CD4-positive, alpha-beta T cell (primary cell): ENCODE measurements at places on chromosomes 6 and 20. TPM values are rescaled to one million over a fixed set of nuclear protein-coding genes. Genes with fewer than 3 reads are reported as not detected.

CRISP3 gene
- not detected for total RNA-seq

SUPT3H gene
- 8.9 TPM for total RNA-seq

TPX2 gene
- total RNA-seq: 0.89 TPM

RFX6 gene
- not detected for total RNA-seq

DNA sequence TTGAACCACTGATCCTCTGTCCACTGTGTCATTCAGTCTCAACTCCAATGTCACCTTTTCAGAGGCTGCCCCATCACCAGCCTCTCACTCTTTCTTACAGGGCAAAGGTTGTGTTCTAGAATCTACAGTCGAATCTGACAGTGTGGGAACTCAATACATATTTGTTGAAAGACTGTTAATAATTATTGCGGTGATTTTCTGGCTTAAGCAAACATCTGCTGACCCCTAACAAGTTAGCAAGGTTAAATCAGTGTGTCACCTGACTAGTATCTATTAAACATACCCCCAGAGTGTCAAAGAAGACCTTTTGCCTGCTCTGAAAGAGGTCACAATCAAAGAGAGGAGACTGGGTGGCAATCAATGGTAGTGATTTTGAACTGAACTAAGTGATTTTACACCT lies 41.9 kb downstream of the ELOVL2 start:
- no peaks in the 10 kb centered on the region for H3K4me1 ChIP-seq
- no peaks in the 10 kb centered on the region for H3K36me3 ChIP-seq
- no peak overlapping the region for H3K27ac ChIP-seq
- no peaks in the 10 kb centered on the region for H3K27me3 ChIP-seq
- no peak overlapping the region for H3K4me3 ChIP-seq

GRCh38 chr20:51385646-51386530 lies 156.6 kb downstream of the NFATC2 start:
- no peak overlapping the region for H3K4me3 ChIP-seq
- H3K4me1 ChIP-seq: peaks cover 35% of the 10 kb centered on the region
- no peak overlapping the region for H3K27ac ChIP-seq
- H3K27me3 ChIP-seq: no peaks in the 10 kb centered on the region

DNA sequence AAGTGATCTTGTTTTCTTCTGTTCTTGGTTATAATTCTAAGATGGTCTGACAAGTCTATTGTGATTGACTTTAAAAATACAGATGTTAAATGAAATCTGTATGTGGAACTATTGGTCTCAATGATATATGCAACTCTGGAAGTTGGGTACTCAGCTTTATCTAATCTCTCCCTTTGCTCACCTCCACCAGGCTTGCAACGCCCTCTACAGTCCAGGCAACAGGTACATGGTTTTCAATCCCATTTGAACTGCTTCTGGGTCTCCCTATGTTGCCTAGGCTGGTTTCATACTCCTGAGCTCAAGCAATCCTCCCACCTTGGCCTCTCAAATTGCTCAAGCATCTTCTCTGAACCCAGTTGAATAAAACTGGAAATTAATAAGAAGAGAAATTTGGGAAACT lies 25.6 kb upstream of the HLA-DQB1 start:
- no peaks in the 10 kb centered on the region for H3K36me3 ChIP-seq
- no peaks in the 10 kb centered on the region for H3K27me3 ChIP-seq
- no peak overlapping the region for H3K27ac ChIP-seq
- no peak overlapping the region for H3K4me3 ChIP-seq
- H3K4me1 ChIP-seq: no peaks in the 10 kb centered on the region

DNA sequence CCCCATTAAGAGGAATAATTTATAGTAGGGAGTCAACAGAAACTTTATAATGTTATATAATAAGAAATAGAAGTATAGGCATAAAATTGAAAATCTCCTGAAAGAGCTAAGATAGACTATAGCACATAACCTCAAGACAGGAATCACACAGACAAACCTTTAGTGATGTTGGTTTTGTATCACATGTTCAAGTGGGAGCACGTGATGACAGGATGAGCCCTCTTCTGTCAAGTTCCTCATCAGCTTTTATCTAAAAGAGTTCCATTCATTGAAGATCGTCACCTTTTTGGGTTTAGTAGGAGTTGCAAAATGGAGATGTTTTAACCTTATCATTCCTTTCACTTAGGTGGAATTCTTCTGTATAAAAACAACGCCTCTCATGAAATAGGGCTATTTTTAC lies 127.0 kb downstream of the MCHR2 start:
- H3K27me3 ChIP-seq: peaks cover 5% of the 10 kb centered on the region
- no peak overlapping the region for H3K27ac ChIP-seq
- H3K36me3 ChIP-seq: no peaks in the 10 kb centered on the region
- no peak for DNase-seq
- H3K4me1 ChIP-seq: peaks cover 5% of the 10 kb centered on the region

DNA sequence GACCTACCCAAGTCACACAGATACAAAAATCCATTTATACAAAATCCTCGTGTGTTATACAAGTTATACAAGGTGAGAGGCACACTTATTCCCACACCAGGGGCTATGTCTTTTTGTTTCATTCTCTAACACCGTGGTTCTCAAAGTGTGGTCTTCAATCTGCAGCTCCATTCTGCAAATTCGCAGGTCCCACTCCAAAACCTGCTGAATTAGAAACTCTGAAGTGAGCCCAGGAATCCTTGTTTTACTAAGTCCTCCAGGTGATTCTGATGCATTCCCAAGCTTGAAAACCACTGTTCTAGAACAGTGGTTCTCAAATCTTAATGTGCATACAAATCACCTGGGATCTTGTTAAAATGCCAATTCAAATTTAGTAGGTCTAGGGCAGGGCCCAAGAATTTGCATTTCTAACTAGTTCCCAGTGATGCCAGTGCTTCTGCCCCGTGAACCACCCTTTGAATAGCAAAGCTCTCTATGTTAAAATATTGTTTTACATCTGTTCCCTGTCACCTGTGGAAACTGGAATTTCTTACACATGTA lies 35.1 kb downstream of the LRFN2 start:
- H3K27ac ChIP-seq: no peak overlapping the region
- no peak for DNase-seq
- no peaks in the 10 kb centered on the region for H3K36me3 ChIP-seq
- no peak overlapping the region for H3K4me3 ChIP-seq
- no peaks in the 10 kb centered on the region for H3K4me1 ChIP-seq
- no peaks in the 10 kb centered on the region for H3K27me3 ChIP-seq

DNA sequence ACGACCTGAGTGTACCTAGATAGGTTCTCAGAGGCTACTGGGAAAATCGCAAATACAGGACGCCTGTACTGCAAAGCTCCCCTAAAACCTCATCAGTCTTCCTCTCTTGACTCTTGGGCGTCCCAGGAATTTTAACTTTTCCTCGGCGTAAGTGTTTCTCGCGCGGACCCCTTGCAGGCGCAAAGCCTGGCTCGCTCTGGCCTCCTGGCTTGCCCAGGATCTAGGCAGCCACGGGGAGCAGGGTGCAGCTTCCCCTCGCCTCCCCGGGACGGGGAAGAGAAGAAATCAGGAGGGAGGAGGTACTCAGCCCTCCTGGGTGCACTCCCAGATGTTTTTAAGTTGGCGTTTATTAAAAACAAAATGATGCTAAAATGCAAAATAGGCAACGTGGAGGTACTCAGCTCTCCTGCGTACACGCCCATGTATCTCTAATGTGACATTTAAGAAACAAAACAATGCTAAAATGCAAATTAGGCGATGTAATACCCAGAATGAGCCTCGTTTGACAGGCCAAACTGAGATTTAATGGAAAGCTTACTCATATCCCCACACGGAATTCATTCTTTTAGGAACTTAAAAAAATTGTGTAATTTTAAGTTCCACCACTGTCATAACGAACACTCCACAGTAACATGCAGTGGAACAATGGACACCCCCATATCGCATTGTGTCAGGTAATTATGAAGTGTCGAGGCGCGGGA lies 1.6 kb upstream of the SOBP start:
- no peak overlapping the region for H3K27ac ChIP-seq
- peak overlapping the region; percentile 52 for H3K4me3 ChIP-seq
- H3K27me3 ChIP-seq: peaks cover 46% of the 10 kb centered on the region
- peaks cover 30% of the 10 kb centered on the region for H3K4me1 ChIP-seq
- DNase-seq: no peak

GRCh38 chr6:44237813-44238433 lies 9.0 kb upstream of the HSP90AB1 start:
- H3K27ac ChIP-seq: peak overlapping the region; percentile 80
- peak; percentile 90 for DNase-seq
- H3K4me3 ChIP-seq: peak overlapping the region; percentile 64
- no peaks in the 10 kb centered on the region for H3K36me3 ChIP-seq

DNA sequence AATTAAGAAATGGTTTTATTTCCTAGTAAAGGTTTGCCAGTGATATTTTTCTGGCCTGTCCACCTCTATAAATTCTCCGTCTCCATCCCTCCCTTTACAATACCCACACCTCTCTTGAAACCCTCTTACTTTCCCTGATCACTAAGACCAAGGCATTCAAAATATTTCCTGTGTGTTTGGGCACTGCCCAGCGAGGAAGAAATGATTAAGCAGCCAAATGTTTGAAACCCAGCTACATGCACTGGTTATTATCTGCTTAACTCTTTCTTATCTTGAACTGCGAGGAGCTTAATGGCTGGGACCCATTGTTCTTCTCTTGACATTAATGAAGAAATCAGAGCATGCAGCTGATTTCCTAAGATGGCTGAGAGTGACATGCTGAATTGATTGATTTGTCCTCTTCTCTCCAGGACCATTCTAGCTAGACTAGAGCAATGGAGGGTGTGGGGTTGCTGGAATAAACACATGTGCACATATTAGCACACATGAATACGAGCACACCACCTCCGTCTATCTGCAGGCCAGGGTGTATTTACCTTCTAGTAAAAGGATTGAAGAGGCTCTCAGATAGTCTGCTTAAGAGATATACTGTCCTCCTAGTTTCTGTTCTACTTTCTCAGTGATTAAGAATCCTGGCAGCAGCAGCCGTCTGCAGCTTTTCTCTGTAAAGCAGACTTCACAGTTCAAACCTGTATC lies 46.1 kb upstream of the PRDM1 start:
- no peak overlapping the region for H3K4me3 ChIP-seq
- DNase-seq: no peak
- H3K4me1 ChIP-seq: no peaks in the 10 kb centered on the region
- H3K27ac ChIP-seq: no peak overlapping the region
- H3K36me3 ChIP-seq: no peaks in the 10 kb centered on the region

GRCh38 chr6:75524322-75524972 lies 30.8 kb upstream of the FILIP1 start:
- H3K4me1 ChIP-seq: no peaks in the 10 kb centered on the region
- no peak overlapping the region for H3K27ac ChIP-seq
- H3K4me3 ChIP-seq: no peak overlapping the region
- no peaks in the 10 kb centered on the region for H3K36me3 ChIP-seq

DNA sequence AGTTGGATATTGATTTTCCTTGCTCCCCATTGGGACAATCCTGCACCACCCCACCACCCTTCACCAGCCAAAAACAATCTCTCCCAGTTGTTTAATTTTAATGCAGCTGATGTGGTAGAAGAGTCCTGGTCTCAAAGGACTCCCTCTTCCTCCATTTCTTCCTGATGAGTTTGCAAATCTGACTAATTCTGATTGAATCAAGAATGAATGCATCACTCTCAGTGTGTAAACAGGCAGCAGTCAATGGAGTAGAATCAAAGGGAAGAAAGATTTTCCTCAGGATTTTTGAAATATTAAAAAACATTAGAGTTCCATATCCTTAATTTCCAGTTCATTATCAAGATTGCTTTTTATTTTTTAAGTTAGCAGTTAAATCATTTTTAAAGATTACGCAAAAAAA lies 54.0 kb downstream of the PLG start:
- H3K27me3 ChIP-seq: peaks cover 7% of the 10 kb centered on the region
- H3K27ac ChIP-seq: no peak overlapping the region
- no peaks in the 10 kb centered on the region for H3K36me3 ChIP-seq
- DNase-seq: no peak
- no peak overlapping the region for H3K4me3 ChIP-seq
- H3K4me1 ChIP-seq: no peaks in the 10 kb centered on the region

DNA sequence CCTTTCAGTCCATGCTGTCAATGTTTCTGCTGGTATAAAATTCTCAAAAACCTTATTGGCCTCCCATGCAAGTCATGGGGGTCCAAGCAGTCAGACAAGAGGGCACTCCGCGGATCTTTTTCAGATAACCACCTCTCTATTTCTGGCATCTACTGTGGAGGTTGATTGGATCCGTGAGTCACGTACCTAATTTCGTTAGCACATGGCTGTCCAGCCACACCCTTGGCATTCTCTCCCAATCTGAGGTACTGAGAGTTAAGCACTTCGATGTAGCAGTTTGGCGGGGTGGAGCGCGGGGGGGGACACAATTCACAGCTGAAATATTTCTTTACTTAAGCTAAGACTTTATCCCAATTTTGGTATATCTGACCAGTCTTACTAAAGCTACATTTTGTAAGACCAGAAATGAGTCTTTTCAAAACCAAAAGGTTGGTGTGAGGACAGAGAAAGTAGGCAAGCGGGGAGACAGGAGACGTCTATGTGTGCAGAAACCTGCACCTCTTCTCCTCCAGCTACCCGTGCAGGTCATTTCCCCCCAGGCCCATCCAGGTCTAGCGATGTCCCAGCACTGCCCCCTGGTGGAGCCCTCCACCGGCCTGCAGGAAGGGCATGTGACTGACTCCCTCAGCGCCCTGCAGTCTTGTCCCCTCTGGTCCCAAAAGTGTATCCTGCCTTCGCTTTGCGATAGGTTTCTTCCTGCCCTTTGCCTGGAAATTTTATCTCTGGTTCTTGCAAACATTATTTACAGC lies 113.1 kb downstream of the ADAT2 start:
- H3K36me3 ChIP-seq: no peaks in the 10 kb centered on the region
- no peak overlapping the region for H3K27ac ChIP-seq
- no peaks in the 10 kb centered on the region for H3K4me1 ChIP-seq
- no peaks in the 10 kb centered on the region for H3K27me3 ChIP-seq

- H3K36me3 ChIP-seq: no peaks in the 10 kb centered on the region
- H3K4me3 ChIP-seq: no peak overlapping the region
- H3K27me3 ChIP-seq: no peaks in the 10 kb centered on the region
- H3K4me1 ChIP-seq: no peaks in the 10 kb centered on the region
These were observed 32.5 kb downstream of the KIAA0319 start for GRCh38 chr6:24613361-24614042.

GRCh38 chr6:136666041-136666440 lies 115.8 kb upstream of the MAP7 start:
- peaks cover 25% of the 10 kb centered on the region for H3K36me3 ChIP-seq
- H3K4me1 ChIP-seq: no peaks in the 10 kb centered on the region
- H3K27me3 ChIP-seq: no peaks in the 10 kb centered on the region
- no peak overlapping the region for H3K27ac ChIP-seq
- no peak for DNase-seq
- no peak overlapping the region for H3K4me3 ChIP-seq

- no peak for DNase-seq
- peaks cover 57% of the 10 kb centered on the region for H3K4me1 ChIP-seq
- peaks cover 88% of the 10 kb centered on the region for H3K36me3 ChIP-seq
- H3K27me3 ChIP-seq: no peaks in the 10 kb centered on the region
These were observed 53.5 kb downstream of the RIPOR2 start for GRCh38 chr6:24882295-24882694.
